ENCODE measurements at places on chromosomes 7 and 10.

GRCh38 chr7:84982199-84982598 lies 204.7 kb downstream of the SEMA3D start:
- no peak for DNase-seq

DNA sequence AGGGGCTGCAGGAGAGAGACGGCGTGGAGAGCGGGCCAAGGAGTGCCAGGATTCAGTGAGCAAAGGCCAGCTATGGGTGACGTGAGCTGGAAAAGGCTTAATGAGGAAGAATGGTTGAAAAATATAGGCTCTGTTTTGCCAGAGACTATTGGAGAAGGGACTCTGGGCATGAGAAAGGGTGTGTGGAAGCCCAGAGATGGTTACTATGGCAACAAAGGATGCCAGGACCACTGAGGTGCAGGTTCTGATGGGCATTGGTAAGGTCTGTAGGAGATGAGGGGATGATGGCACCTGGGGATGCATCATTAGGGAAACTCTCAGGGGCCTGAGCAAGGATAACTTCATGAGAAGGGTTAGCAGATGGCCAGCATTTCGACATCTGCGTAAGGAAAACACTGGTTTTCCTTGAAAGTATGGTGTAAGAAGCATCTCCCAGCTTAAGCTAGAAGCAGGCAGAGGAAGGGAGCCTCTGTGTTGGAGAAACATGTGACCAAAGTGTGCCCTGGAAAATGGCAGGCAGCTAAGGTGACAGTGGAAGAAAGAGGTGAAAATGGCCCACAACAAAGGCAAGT lies 21.6 kb upstream of the FAM180A start:
- no peak for DNase-seq

DNA sequence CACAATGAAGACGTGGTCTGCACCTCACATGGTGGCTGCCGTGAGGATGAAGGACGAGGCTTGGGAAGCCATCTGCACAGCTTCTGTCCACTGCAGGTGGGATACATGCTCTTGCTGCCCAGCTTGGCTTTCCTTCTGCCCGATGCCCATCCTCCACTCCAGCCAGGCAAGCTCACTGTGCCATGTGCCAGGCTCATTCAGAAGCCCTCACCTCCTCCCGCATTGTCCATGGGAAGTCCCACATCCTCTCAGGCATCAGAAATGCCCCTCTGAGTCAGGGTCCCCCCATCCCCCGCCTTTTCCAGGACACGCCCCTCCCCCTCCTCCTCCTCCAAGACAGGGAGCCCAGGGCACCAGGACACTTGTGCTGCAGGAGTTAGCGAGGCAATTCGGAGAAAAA lies 4.6 kb upstream of the NOM1 start:
- DNase-seq, result no peak

GRCh38 chr7:46099076-46099475 lies 178.0 kb upstream of the IGFBP3 start:
- DNase-seq, result no peak

GRCh38 chr7:123958186-123958703 lies 33.2 kb downstream of the SPAM1 start:
- no peak for DNase-seq

GRCh38 chr10:91144961-91145360 lies 75.5 kb upstream of the PCGF5 start:
- no peak for DNase-seq

- no peak for DNase-seq
These were observed 851.5 kb upstream of the COBL start for GRCh38 chr7:52168085-52168484.

- no peak for DNase-seq
These were observed 3.5 kb upstream of the MYL10 start for GRCh38 chr7:101632641-101633040.

DNA sequence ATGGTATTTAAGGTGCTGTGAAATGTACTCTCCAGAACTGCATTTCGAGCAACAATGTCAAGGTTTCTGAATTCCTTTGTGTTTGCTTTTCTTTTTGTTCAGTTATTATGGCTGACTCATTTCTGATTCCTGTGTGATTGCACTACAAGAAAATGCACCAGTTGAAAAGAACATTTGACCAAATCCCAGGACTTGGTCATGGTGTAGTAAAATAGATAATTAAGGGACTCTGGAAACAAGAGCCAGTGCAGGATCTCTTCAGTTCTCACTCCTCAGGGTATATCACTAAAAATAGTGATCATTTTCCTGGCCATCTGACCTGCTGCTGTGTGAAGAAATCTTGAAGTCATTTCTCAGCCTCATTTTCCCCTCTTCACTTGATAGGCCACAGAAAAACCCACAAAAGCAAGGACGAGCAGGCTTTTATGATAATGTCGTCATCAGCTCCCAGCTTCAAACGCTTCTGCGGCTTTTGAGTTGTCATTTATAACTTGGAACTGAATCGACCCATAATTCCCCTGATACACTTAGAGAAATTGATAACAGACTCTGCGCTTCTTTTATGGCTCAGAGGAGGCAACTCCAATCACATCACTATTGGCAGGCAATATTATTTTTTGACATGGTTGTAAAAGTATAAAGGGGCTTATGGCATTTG lies 274.7 kb downstream of the HDAC9 start:
- DNase-seq, result no peak

- DNase-seq, result no peak
These were observed 41.3 kb upstream of the AGMO start for GRCh38 chr7:15603124-15603523.

DNA sequence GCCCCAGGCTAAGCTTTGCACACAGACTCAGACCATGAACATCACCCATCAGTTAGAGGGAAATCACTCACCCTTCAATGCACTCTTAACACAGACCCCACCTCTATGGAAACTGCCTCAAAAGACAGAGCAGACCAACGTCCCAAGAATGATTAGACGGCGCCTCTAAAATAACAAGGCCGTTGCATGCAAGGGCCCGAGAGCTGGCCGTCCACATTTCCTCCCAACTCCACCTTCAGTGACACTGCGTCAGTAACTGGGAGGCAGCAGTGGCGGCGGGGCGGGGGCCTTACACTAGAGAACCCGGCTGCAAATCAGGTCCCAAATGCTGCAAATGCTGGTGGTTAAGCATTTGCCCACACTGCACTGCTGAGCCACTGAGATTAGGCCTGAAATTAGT lies 115.0 kb downstream of the PTPRN2 start:
- no peak for DNase-seq

GRCh38 chr10:90023950-90024349 lies 322.6 kb downstream of the KIF20B start:
- no peak for DNase-seq

DNA sequence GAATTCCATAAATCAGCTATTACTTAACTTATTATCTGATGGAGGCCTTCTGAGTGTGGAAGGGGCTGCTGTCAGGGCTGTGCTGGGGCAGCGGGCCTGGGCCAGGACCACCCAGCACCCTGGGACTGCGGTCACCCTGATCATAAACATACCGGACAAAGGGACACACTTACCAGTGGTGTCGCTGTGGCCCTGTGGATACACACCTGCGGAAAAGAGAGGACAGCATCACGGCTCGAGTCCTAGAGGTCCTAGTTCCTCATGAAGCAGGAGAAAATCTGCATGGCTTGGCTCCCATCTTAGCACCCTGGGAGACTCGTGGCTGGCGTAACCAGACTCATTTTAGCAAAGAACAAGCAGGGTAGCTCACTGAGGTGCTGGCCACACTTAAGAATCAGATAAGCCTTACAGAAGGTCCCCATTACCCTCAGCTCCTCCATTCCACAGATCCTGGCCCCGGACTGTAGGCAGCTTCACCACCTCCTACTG lies 17.7 kb downstream of the IL15RA start:
- peak; percentile 16 for DNase-seq

GRCh38 chr7:72037516-72037915 lies 374.6 kb downstream of the CALN1 start:
- no peak for DNase-seq

DNA sequence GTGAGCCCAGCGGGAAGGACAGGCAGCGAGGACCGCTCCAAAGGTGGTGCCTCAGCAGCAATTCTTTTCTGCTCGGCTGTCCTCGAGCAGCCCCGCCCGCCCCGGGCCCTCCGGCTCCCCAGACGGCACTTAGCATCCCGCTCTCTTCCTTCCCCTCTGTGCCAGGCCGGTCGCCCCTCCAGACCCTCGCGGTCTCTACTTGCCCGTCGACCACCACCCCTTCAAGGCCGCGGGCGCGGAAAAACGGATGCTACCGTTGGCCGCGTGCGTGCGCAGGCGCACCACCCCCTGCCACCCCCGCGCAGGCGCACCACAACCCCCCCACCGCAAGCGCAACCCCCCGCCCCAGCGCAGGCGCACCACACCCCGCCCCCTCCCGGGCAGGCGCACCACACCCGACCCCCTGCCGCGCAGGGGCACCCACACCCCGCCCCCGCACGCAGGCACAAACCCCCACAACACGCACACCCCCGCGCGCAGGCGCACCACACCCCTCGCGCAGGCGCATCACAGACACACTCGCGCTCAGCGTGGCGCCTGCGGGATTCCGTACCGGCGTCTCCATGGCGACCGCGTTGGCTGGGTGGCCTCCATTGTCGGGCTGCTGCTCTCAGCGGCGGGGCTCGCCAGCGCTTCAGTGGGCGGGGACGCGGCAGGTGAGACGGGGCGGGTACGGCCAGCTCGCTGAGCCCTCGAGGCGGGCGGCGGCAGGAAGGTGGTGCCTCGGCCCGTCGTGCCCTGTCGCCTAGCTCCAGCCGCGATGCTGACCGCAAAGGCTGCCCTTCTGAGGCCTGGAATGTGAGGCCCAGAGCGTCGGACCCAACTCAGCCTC lies at the start of gene LRRC27:
Gene LRRC27, plus strand, starts transcription at position 593 of the 832 bp plus-strand sequence. CDS start 1,332 bp downstream, outside the sequence.
- peak; percentile 98 for DNase-seq

GRCh38 chr10:87722716-87723115 lies 63.0 kb downstream of the PAPSS2 start:
- no peak for DNase-seq

GRCh38 chr7:84248267-84248666 lies 53.7 kb upstream of the SEMA3A start:
- no peak for DNase-seq

DNA sequence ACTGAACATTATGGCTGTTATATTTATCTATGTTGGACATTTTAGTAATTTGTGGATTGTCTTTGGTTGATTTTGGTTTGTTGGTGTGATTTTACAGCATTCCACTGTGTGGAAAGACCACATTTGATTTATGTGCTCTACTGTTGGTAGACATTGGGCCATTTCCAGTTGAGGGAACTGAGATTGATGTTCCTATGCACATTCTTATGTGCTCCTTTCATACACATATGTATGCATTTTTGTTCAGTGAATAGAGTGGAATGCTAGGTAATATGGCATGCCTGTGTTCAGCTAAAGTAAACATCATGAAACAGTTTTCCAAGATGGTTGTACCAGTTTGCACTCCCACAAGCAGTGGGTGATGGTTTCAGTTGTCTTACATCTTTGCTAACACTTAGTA lies 15.1 kb downstream of the CACNB2 start:
- DNase-seq, result no peak

- DNase-seq, result no peak
These were observed 277.0 kb upstream of the SHH start for GRCh38 chr7:156089222-156089621.

DNA sequence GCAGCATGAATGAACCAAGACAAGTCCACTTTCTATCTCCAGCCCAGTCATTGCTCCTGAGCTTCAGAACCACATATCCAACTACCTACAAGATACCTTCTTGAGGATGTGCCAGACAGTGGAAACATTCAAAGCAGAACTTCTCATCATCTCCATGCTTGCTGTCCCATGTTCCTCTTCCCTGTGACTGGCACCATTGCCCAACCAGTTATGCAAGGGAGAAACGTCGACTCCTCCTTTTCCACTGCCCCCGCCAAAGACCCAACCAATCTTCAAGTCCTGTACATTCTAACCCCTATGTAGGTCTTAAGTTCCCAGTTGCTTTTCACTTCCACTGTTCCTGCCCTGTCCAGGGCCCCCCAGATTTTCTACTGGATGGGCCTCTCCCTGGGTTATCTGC lies 225.7 kb downstream of the RPS24 start:
- no peak for DNase-seq

DNA sequence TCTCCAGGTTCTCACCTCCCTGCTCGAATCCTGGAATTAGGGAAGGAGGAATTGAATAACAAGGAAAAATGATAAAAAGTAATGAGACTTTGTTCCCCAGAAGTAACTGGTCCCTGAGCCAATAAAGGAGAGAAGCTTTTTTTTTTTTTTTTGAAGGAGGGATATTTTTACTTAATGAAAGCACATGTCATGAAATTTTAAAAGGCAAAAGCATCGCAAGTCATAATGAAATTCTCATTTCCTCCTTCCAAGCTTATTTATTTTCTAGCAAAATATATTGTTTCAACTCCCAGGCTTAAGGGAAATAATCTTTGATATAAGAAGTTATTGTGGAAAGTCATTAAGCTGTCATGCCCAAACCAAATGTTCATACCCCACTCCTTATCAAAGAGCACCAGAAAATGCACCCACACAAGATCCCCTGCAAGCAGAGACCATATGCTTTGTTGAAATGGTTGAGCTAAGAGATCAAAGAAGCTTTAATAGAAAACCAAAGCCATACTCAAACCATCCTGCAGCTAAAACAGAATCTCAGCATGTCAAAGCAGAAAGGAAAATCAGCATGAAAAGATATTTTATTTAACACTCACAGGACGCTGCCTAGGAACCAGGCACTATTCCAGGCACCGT lies 16.7 kb upstream of the ABCC2 start:
- DNase-seq, result peak; percentile 63

DNA sequence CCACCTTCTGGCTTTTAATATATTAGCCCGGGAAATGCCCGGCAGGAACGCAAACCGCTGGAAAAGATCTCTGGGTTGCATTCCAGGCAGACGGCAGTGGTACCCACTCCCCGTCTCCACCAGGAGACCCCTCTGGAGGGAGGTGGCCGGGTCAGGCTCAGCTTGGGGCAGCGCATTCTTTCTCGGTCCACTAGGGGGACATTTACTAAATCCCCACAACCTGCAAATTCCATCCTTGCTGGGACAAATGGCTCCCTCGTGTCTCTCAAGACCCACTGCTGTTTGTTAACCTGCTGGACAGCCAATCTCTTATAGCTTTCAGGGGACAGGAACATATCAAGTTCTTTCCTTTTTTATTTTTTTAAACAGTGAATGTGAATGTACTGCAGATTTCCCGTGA lies 45.8 kb upstream of the CARD11 start:
- DNase-seq, result no peak

GRCh38 chr10:121598263-121599249 lies at the start of gene FGFR2:
Gene FGFR2, minus strand, starts transcription at chr10:121598444. Its CDS starts 4,627 bp downstream, at chr10:121593817.
- peak; percentile 69 for DNase-seq

- peak; percentile 20 for DNase-seq
These were observed 218.1 kb downstream of the WDR11 start for GRCh38 chr10:121069061-121069850.

DNA sequence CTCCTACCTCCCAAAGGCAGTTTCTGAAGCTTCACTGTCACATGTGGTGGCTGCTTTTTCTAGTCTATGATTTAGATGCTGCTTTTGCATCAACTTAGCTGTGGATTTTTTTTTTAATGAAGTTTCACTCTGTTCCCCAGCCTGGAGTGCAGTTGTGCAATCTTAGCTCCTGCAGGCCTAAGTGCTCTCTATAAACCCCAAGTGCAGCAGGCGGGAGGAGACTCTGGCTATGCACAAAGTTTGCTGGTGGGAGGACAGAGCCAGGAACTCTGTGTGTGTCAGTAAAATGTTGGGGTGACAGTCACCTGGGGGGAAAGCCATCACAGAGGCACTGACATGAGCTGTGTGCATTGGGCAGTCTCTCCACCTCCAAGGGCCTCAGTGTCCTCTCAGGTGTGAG lies 138.8 kb upstream of the FAM20C start:
- DNase-seq, result no peak
